Esophagus muscularis mucosa (tissue), 4 donors: ENCODE measurements at places on chromosomes 7 and 10.

DNA sequence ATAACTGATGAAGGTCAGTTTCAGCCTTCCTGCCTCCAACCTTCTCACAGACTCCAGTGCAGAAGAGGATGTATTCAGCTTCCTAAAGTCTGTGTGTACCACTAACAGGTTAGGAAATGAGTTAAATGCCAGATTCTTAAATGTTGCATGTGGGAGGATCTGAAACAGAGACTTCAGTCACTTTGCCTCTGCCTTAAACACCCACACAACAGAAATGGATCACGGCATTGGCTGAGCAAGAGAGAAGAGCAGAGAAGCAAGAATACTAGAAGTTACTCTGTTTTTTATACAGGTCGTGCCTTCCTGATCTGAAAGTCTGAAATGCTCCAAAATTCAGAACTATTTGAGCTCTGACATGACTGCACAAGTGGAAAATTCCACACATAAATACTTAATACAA lies 98.9 kb upstream of the ARHGAP21 start:
- no peaks in the 10 kb centered on the region for H3K27me3 ChIP-seq
- DNase-seq, result no peak
- H3K36me3 ChIP-seq, result no peaks in the 10 kb centered on the region
- no peak overlapping the region for H3K4me3 ChIP-seq

DNA sequence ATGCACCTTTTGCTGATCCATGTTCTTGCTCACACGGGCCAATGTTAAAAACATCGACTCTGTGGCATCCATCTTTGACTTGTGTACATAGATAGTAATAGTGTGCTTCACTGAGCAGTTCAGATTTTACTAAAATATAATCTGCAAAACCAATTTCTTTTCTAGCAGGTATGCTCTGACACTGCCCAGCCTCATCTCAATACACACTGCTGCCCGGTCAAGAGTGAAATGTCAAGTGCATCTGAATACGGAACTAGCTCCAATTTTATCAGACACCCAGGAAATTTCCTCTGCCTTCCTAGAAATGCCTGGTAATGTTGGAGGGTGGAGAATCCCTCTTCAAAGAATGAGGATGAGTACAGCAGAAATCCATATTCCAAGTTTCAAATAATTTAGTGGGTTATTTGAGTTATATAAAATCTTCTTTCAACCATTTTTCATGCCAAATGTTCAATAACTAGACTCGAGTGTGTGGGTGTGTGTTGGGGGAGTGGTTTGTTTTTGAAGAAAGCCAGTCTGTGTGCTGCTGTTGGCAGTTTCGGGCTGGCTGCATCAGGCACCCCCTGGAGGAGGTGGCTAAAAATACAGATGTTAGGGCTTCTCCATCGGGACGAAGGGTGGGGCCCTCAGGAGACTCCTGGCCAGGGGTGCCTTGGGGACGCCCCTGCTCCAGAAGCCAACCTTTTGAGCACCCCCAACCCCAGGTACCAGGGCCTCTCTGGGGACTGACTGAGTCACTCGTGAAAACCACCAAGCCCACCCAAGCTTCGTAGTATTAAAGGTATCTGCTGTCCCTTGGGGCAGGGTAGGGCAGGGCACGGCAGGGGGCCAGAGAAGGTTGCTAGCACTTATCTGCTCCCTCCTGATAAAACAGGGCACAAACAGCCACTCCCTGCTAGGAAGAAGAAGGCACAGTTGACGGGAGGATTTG lies 15.4 kb downstream of the CTBP2 start:
- H3K27me3 ChIP-seq, result no peaks in the 10 kb centered on the region
- H3K36me3 ChIP-seq, result peaks cover 6% of the 10 kb centered on the region
- H3K27ac ChIP-seq, result peak overlapping the region; percentile 99
- no peak for DNase-seq

DNA sequence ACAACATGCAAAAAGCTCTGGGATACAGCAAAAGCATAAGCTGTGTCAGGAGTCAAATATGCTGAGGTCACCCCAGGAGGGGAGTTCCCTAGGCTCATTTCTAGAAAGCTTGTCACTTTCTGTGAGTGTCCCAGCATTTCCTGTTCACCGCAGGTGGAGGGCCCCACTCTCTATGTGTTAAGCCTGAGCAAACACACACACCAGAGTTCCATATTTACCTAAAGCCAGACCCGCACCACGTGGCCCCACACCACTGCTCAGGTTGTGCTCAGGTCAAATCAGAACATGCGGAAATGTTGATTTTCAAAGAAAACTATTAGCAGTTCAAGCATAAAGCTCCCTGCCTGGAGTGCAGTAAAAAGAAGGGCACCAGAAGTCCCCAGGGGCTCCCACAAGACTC lies 259.6 kb upstream of the PPP2R2D start:
- no peak overlapping the region for H3K27ac ChIP-seq
- no peak overlapping the region for H3K4me3 ChIP-seq
- no peaks in the 10 kb centered on the region for H3K4me1 ChIP-seq
- no peaks in the 10 kb centered on the region for H3K36me3 ChIP-seq
- H3K27me3 ChIP-seq, result no peaks in the 10 kb centered on the region

DNA sequence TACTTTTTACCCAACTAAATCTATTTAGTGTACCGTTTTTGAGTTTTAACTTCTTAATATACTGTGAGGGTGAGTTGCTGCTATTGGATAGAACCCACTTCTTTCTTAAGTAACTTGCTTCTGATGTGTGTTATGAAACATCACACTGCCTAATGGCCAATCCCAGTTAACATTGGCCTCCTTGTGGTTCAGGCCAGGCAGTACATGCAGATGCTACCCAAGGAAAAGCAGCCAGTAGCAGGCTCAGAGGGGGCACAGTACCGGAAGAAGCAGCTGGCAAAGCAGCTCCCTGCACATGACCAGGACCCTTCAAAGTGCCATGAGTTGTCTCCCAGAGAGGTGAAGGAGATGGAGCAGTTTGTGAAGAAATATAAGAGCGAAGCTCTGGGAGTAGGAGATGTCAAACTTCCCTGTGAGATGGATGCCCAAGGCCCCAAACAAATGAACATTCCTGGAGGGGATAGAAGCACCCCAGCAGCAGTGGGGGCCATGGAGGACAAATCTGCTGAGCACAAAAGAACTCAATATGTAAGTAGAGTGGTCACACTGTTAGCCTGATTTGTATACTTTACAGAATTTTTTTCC lies 39.7 kb downstream of the TES start:
- no peak overlapping the region for H3K4me3 ChIP-seq
- peaks cover 20% of the 10 kb centered on the region for H3K36me3 ChIP-seq
- H3K27ac ChIP-seq, result no peak overlapping the region
- H3K27me3 ChIP-seq, result no peaks in the 10 kb centered on the region

GRCh38 chr10:76082956-76083355 lies 651.5 kb downstream of the LRMDA start:
- H3K4me3 ChIP-seq, result no peak overlapping the region
- no peak for DNase-seq
- H3K36me3 ChIP-seq, result no peaks in the 10 kb centered on the region
- peaks cover 26% of the 10 kb centered on the region for H3K4me1 ChIP-seq
- H3K27me3 ChIP-seq, result no peaks in the 10 kb centered on the region
- no peak overlapping the region for H3K27ac ChIP-seq

GRCh38 chr7:112538726-112539255 lies 58.0 kb downstream of the LSMEM1 start:
- no peaks in the 10 kb centered on the region for H3K36me3 ChIP-seq
- H3K4me1 ChIP-seq, result no peaks in the 10 kb centered on the region
- H3K27me3 ChIP-seq, result no peaks in the 10 kb centered on the region
- no peak for DNase-seq
- no peak overlapping the region for H3K4me3 ChIP-seq

DNA sequence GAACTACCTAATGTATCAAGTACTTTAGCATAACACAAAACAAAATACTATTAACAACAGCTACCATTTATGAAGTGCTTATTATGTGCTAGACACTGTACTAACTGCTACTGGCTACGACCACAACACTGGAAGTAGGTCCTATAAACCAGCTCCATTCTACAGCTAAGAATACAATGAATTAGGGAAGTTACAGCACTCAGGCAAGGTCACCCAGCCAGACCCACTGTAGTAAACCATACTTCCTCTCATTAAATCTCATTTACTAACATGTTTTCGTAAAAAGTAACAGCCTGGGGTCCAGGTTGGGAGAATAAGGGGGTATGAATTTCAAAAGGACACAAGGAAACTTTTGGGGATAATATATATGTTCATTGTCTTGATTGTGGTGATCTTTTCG lies 25.4 kb downstream of the NAPEPLD start:
- no peaks in the 10 kb centered on the region for H3K27me3 ChIP-seq
- H3K4me1 ChIP-seq, result no peaks in the 10 kb centered on the region
- H3K4me3 ChIP-seq, result no peak overlapping the region
- H3K36me3 ChIP-seq, result peaks cover 32% of the 10 kb centered on the region
- no peak overlapping the region for H3K27ac ChIP-seq

DNA sequence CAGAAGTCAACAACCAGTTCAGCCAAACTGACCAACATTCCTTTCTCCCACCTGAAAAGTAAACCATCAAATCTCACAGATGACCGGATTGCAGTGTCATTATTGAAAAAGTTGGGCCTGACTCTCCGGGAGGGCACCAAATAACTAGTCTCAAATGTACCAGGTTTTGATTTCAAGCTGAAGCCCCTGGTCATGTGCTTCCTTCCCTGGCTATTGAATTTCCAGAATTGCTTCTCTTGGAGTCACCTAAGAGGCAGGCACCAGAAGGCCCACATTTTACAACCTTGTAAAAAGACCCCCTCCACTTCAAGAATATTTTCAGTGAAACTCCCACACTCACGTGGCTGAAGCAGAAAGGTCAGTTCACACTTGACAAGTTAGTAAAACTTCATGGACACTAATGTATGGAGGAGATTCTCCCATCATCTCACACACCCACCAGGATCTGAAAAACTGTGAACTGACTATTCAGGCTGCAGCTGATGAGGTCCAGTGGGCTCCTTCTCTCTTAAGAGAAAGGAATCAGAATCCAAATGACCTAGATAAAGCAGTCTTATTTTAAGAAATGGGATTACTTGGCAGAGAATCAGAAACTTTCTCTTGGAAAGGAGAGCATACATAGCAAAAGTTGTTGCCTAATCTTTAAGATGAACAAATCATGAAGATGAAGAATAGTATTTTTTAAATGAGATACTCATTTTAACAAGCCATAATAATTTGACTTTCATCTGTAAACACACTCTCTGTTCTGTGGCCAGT lies 53.6 kb downstream of the DLD start:
- peak overlapping the region; percentile 57 for H3K27ac ChIP-seq
- H3K36me3 ChIP-seq, result peaks cover 71% of the 10 kb centered on the region
- DNase-seq, result no peak
- H3K4me1 ChIP-seq, result peaks cover 80% of the 10 kb centered on the region

GRCh38 chr7:49839863-49840645 lies 66.6 kb downstream of the VWC2 start:
- H3K4me3 ChIP-seq, result no peak overlapping the region
- no peaks in the 10 kb centered on the region for H3K36me3 ChIP-seq
- H3K4me1 ChIP-seq, result no peaks in the 10 kb centered on the region
- no peaks in the 10 kb centered on the region for H3K27me3 ChIP-seq

- no peaks in the 10 kb centered on the region for H3K4me1 ChIP-seq
- DNase-seq, result no peak
- no peak overlapping the region for H3K27ac ChIP-seq
- no peaks in the 10 kb centered on the region for H3K27me3 ChIP-seq
- H3K4me3 ChIP-seq, result no peak overlapping the region
- H3K36me3 ChIP-seq, result no peaks in the 10 kb centered on the region
Measured at GRCh38 chr7:35773994-35774393, 26.9 kb upstream of the SEPTIN7 start.

DNA sequence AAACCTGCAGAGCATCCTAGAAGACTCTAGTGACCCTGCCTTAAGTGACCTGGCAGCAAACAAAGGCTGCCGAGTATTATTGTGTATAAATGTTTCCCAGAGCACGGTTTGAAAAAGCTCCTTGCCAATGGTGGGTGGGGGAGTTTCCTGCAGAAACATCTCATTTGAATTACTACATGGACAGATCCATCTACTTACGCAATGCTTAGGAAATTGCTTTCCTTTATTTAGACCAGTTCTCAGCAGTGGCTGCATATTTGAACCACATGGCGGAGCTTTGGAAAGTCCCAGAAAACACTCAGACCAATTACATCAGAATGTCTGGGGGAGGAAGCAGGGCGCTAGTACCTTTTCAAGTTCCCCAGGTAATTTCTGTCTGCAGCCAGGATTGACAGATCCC lies 560.9 kb downstream of the SDK1 start:
- no peak overlapping the region for H3K27ac ChIP-seq
- no peak for DNase-seq
- H3K4me1 ChIP-seq, result peaks cover 26% of the 10 kb centered on the region
- no peaks in the 10 kb centered on the region for H3K27me3 ChIP-seq
- no peaks in the 10 kb centered on the region for H3K36me3 ChIP-seq
- no peak overlapping the region for H3K4me3 ChIP-seq

DNA sequence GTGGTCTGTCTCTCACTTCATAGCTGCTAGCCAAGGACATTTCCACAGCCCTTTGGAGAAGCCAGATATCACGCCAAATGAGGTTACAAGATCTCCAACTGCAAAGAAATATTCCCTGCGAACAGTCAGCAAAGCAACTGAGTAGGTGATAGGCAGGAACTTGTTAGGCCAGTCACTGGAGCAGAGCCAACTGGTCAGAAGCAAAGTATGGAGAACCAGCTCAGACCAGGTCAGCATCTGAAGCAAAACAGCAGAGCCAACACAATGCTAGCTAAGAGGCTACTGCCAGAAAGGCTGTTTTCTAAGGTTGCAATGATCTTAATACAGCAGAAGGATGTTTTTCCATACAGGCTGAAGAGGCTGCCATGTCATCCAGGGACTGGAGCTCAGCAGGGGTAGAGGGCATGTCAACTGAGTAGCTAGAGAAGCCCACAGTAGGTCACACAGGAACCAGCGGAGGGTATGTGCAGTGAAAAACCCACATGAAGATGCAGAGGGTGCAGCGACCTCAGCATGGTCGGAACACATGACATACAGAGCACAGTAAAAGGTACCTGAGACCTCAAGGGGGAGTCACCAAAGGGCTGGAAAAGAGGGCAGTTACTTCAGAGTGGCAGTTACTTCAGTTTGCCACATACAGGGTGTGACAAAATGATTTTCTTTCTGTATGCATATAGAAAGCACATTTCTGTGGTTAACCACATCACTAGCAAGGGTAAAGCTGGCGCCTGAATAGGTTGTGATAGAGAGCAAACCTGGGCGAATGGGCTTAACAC lies 8.9 kb downstream of the SEC31B start:
- DNase-seq, result no peak
- H3K36me3 ChIP-seq, result peaks cover 80% of the 10 kb centered on the region
- H3K27ac ChIP-seq, result no peak overlapping the region
- no peaks in the 10 kb centered on the region for H3K4me1 ChIP-seq
- H3K4me3 ChIP-seq, result no peak overlapping the region

- no peaks in the 10 kb centered on the region for H3K36me3 ChIP-seq
- peak overlapping the region; percentile 70 for H3K27ac ChIP-seq
- H3K4me1 ChIP-seq, result peaks cover 12% of the 10 kb centered on the region
- H3K4me3 ChIP-seq, result no peak overlapping the region
- DNase-seq, result peak; percentile 96
- peaks cover 4% of the 10 kb centered on the region for H3K27me3 ChIP-seq
Measured at GRCh38 chr10:28984431-28984830, 304.4 kb upstream of the LYZL1 start.
